Activated T-helper 9 cell treated with anti-CD3 and anti-CD28 coated beads, Interleukin-2, amount 50 U/mL, for 16 hours (primary cell): ENCODE measurements at places on chromosomes 7 and 10.

DNA sequence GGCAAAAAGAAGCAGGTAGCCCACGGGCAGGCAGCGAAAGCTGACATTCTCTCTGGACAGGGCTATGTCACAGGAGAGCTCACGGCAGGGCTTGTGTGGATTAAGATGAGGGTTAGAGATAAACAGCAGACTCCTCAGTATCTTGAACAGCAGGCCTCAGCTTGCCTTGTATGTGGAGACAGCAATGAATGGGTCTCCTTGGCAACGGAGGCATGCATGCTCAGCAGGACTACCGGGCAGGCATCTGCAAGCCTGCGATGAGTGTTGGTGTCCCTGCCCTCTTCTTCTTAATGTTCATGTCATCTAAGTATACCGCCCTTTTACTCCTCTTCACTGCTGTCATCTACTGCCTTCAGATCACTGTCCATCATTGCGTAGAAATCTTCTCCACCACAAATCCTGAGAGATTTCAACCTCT is 81.9 kb upstream of the C1GALT1 start:
- DNase-seq, result no peak

- DNase-seq, result no peak
These were observed 241.6 kb downstream of the HPSE2 start for GRCh38 chr10:98994030-98994429.

GRCh38 chr7:151930695-151931094 is 25.6 kb upstream of the GALNTL5 start:
- DNase-seq, result no peak

- DNase-seq, result no peak
These were observed 26.0 kb downstream of the HIP1 start for GRCh38 chr7:75712517-75713361.

DNA sequence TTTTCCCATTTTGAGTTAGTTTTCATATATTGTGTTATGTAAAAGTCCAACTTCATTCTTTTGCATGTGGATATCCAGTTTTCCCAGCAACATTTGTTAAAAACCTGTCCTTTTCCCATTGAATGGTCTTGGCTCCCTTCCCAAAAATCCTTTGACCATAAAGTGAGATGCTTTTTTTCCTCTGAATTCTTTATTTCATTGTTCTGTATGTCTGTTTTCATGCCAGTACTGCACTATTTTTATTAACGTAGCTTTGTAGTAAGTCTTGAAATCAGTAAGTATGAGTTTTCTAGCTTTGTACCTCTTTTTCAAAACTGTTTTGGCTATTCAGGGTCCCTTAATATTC is 20.0 kb downstream of the C1GALT1 start:
- no peak for DNase-seq

- no peak for DNase-seq
These were observed 213.0 kb upstream of the INHBA start for GRCh38 chr7:41915871-41916270.
